ENCODE measurements at places on chromosomes 12 and 14. TPM values are rescaled to one million over a fixed set of nuclear protein-coding genes. Genes with fewer than 3 reads are reported as not detected.
A peak's percentile ranks its signal among the peaks of the same experiment; 100 is the strongest.

Gene TAS2R13
- total RNA-seq: 1.8 TPM

Gene COX8C
- total RNA-seq: not detected

Gene TAS2R8
- total RNA-seq: not detected

Gene SLC17A8
- total RNA-seq: not detected

- peak; percentile 60 for DNase-seq
Observed at GRCh38 chr14:64636208-64636979, 67.8 kb upstream of the PLEKHG3 start.

DNA sequence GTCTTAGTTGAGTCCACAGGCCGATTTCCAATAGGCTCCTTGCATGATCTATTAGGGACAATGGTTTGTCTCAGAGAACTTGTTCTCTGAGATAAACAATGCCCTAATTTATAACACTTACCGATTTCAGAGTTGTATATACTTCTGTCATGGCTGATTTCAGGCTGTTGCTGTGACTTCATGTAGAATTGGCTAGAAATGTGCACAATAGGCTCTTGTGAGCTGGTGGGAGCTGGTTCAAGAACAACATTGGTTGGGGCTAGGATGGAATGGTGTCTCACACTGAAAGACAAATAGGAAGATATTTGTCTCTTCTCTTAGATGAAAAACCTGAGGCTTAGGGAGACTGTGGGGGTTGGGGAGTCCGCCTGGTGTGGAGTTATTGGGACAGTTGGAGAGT, 6.7 kb upstream of the KRT86 start:
- DNase-seq: no peak

DNA sequence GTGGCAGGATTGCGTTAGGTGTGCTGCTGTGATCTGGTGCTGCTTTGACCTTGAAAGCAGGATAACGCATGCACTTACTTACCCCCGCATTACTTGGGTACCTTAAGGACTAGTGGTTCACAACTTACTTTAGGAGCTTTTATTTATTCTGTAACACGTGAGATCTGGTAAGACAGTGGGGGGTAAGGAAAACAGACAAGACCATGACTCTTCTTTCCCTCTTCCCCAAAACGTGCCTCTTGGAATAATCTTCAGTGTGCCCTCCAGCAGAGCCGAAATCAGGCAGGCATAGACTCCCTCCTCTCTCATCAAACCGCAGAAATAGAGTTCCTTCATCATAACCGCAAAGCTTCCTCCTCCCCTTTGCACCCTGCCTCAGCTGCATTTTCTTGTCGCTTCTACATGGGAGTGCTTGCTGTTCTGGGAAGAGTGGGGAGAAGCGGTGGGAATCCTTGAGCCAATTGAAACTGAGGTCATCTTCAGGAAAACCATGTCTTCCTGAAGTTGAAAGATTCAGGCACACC, 43.4 kb downstream of the RAD52 start:
- no peak for DNase-seq

DNA sequence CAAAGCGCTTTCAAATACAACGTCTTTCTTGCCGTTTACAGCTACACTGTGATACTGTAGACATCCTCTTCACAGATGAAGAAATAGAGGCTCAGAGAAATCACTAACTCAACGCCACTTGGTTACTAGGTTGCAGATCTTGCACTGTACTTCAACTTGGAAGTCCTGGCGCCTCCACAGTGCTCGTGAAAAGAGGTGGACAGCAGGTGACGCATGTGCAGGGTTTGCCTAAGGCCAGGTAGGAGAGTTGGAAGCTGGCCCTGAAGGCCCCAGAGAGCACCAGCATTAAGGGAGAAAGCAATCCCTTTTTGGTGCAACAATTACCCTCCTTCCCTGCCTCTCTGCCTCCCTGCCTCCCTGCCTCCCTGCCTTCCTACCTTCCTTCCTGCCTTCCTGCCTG, 22.8 kb upstream of the TSPAN9 start:
- DNase-seq: no peak

DNA sequence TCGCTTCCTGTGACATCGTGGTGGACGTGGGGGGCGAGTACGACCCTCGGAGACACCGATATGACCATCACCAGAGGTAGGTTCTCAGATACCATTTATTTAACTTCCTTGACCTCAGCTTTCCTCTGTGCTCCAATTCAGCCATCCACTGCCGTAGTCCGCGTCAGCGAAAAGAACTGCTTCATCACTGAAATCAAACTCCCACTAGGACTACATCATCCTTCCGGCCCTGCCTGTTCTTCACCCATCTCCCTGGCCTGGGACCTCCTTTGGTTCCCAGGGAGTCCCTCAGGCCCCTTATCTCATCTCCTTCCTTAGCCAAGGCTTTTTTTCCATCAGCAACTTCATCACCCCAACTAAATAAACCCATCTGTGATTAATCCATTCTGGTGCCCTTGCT, 692 bp downstream of the MYG1 start:
- DNase-seq: no peak

- DNase-seq: no peak
Observed at GRCh38 chr12:121513464-121514183, 67.2 kb downstream of the KDM2B start.

- no peak for DNase-seq
Observed at GRCh38 chr12:69888901-69889300, 63.9 kb downstream of the MYRFL start.

DNA sequence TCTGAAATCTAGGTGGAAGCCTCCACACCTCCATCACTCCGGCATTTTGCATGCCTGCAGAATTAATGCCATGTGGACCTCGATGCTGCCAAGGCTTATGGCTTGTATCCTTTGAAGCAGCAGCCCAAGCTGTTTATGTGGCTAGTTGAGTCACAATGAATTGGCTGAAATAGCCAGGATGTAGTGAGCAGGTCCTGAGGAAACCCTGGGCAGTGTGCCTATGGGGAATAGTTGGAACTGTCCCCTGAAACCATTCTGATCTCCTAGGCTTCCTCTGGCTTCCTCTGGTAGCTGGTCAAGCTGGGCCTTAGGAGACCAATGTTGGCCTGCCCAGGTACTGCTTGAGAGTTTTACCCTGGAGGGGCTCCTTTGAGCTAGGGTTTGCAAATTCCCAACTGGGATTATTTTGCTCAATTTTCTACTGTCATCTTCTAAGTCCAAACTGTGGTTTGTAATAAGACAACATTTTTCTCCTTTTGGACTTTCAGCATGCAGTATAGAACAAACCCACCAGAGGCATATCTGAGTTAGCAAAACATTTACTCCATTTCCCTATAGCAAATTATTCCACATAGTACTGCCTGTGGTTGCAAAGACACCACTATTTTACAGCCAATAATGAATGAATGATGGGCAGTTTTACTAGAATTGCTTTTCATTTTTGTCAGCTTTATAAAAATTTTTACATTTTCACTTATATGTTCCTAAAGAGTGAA, 85.1 kb upstream of the AMIGO2 start:
- DNase-seq: no peak

DNA sequence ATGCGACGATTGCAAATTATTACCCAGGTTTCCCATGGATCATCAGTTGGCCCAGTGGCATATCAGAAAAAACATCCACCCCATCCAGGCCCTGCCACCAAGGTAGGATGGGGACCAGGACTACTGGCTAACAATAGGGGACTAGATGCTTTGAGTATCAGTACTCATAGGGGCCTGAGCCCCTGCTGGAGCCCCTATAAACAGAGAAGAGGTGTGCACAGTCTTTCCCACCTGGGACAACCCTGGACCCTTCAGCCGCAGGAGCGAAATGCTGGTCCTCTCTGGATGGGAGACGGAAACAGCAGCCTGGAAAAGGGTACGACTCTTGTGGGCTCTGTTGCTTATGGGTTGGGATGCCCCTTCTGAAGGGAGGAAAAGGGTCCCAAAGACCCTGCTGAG, 5.7 kb downstream of the DHH start:
- no peak for DNase-seq

GRCh38 chr12:54424224-54424623, 5.2 kb upstream of the ITGA5 start:
- no peak for DNase-seq

GRCh38 chr14:87522575-87522974, 470.4 kb downstream of the GALC start:
- DNase-seq: no peak

DNA sequence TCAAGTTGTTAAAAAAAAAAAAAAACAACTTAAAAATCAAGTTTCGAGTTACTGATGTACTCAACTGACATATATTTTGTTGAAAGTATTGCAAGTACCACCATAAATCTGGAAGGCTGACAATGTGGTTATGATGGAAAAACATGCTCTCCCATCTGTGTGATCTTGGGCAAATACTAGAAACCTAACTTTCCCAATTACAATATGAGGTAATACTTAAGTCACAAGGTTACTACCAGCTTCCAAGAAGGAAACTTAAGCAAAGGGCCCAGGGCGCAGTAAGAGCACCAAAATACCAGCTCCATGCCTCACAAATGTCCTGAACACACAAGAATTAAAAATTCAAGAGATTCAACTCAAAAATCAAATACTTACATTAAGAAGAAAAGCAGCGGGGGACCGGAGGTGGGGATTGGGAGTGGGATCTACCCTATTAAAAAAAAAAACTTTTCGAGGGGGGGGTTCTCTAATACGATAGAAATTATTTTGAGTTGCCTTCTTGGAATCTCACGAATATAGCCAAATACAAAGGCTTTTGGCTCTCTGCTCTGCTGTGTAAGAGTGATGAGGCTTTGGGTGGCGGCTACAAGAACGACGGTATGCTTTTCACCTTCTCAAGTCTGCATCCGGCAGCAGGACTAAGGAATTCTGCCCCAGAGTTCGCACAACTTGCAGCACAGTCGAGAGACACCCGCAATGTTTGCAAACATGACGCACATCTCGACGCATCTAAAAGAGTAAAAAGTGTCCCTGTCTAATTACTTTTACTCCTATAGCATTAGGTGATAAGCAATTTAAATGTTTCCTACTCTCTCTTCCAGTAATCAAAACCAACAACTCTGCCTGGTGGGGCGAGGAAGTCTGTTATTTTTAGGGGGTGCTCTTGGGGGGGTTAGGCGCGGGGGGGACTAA, 1.1 kb downstream of the SAV1 start:
- no peak for DNase-seq

- no peak for DNase-seq
Observed at GRCh38 chr14:98408024-98408555, 863.9 kb downstream of the BCL11B start.

GRCh38 chr14:89833120-89833532, 121.4 kb downstream of the EFCAB11 start:
- DNase-seq: no peak

GRCh38 chr12:101995684-101996083, 66.1 kb downstream of the WASHC3 start:
- no peak for DNase-seq

DNA sequence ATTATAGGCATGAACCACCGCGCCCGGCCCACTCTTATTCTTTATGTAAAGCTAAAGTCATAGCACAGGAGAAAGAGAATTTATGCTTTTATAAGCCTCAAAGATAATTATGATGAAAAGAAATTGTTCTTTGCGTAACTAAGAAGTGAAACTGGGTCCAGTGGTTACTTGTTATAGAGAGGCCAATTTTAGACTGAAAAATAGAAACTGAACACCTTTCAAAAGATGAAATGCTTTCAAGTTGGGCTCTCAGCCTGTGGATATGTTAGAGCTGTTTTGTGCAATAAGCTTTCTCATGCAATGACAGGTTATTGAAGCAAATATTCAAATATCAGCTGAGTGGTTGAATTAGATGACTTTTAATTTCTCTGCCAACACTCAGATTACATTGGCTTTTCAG, 7.9 kb downstream of the TMEM253 start:
- no peak for DNase-seq

GRCh38 chr14:104274806-104275205, 136.4 kb downstream of the KIF26A start:
- DNase-seq: no peak

- no peak for DNase-seq
Observed at GRCh38 chr12:65999564-66000280, 130.8 kb downstream of the LLPH start.

- DNase-seq: no peak
Observed at GRCh38 chr12:130800312-130800711, 38.7 kb downstream of the STX2 start.

DNA sequence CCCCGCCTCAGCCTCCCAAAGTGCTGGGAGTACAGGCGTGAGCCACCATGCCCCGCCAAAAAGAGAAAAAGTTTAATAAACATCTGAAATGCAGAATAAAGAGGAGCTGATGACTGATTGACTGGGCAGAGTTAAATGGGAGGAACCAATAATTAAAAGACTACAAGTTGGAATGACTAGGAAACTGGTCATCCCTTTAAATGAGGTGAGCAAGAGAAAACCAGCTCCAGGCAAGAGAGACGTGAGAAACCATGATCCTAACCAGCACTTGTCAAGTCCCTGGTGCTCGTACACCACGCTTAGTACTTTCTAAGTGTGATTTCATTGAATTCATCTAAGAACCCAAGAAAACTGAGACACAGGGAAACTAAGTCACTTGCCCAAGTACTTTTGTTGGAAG, 47.9 kb downstream of the MAP1LC3B2 start:
- no peak for DNase-seq

DNA sequence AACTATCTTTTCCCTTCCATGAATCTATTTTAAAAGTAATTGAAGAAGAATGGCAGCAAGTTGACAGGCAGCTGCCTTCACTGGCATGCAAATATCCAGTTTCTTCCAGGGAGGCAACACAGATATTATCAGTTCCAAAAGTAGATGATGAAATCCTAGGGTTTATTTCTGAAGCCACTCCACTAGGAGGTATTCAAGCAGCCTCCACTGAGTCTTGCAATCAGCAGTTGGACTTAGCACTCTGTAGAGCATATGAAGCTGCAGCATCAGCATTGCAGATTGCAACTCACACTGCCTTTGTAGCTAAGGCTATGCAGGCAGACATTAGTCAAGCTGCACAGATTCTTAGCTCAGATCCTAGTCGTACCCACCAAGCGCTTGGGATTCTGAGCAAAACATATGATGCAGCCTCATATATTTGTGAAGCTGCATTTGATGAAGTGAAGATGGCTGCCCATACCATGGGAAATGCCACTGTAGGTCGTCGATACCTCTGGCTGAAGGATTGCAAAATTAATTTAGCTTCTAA, 18.4 kb downstream of the TMPO start:
- no peak for DNase-seq

DNA sequence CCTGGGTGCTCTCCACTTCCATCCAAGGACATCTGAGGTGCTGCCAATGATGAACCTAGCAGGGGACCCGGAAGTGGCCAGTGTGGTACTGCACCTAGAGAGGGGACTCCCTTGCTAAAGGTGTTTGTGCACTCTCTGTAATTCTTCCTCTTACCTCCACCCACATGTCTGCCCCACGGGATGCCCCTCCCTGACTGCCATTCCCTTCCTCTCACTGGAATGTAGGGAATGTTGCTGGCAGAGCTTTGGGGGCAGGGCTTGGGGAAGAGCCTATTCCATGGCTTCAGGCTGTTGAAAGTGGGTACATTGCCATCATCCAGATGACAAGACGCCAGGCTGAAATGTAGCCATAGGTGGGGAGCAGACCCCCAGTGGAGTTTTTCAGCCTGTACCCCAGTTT, 153.2 kb downstream of the SMOC1 start:
- no peak for DNase-seq

DNA sequence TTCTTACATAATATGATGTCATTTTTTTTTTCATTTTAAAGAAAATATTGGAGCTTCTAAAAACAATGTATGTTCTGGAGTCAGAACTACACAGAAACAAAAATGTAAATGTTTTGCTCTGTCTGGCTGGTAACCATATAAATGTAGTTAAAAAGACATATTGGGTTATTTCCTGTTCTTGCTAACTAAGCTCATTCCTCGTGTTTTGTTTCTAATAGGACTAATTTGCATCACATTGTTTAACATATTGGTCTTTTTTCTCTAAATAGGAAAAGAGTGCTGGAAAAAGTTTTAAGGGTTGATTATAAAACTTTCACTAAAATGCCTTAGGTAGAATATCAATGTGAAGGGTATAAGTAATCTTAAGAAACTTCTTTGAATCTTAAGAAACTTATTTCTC, 221.3 kb downstream of the SLC6A15 start:
- no peak for DNase-seq
